Activated T-cell treated with anti-CD3 and anti-CD28 coated beads for 1 hour (primary cell): ENCODE measurements at places on chromosomes 4 and X.

GRCh38 chrX:71162981-71163380, 18.3 kb downstream of the NLGN3 start:
- DNase-seq: no peak

- no peak for DNase-seq
These were observed 544.5 kb downstream of the PPP4R3C start for GRCh38 chrX:26918631-26919030.

GRCh38 chr4:111499291-111499690, 646.0 kb upstream of the FAM241A start:
- DNase-seq: no peak

DNA sequence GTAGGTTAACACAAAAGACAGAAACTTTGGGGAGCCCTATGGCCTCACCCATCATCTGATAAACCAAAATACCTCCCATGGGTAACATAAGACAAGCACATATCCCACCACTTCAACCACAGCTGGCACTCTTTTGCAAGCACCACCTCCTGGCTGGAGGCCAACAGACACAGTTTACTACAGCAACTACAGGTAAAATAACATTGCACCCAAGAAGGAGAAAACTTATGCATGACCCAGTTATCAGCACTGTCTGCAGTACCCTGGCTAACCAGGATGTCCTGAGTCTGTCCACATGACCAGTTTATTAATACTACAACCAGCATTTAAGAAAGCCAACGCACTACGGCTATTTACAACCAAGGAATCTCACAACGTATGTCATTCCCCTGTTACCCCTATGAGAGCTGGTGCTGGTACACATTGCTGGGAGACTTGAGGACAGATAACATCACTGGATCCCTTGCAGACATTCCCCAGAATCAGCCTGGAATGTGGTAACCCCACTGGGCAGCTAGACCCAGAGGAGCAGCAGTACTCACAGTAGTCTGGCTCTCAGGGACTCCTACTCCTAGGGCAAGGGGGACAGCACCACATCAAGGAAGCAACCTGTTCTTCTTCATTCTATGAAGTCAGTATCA, 32.0 kb downstream of the ELF2 start:
- DNase-seq: no peak

DNA sequence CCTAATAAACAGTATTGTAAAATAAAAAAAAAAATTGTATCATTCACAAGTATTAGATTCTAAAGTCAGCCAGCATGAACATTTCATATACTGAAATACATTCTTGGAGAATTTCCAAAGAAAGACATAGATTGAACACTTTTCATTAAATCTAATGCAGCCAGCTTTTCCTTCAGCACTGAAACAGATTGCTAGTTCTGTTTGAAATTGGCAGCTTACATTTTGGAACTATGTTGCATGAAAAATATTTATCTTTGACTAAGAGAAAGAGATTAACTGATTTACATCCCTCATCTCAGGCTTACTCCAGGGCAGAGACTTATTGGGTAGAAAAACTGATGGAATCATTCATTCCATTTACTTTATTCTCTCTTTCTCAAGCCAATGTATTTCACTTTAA, 272.7 kb downstream of the PDHA2 start:
- DNase-seq: no peak

GRCh38 chr4:34721835-34722234, 1522.5 kb downstream of the ARAP2 start:
- no peak for DNase-seq

- peak; percentile 17 for DNase-seq
These were observed 90.0 kb upstream of the EDA2R start for GRCh38 chrX:66728818-66729271.

- DNase-seq: no peak
These were observed 62.5 kb downstream of the CD40LG start for GRCh38 chrX:136710325-136710951.

DNA sequence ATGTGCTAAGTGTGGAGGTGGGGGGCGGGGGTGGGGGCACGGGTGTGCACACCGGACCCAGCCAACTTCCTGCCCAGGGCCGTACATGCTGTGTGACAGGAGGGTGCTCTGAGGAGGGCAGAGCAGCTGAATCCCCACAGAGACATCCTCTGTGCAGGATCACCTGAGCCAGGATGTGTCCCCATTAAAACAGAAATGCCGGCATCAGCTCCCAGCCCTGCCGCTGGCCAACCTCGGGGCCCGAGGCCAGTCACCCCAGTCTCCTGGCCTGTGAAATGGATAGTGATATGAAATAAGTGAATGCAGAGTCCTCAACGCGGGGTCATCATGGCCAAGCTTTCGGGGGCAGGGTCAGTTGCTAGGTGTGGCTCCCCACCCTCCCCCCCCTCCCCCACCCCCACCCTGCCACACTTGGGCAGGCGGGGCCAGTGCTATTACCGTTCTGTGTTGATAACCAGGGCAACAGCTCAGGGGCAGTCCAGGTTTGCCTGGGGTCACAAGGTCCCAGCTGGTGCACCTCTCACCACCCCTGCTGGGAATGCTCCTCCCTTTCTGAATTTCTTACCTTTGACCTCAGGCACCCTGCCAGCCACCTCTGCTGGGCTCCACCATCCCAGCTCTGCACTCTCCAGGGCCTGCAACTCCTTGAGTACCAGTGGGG, 227.2 kb upstream of the PSAPL1 start:
- DNase-seq: no peak
